ENCODE measurements at places on chromosomes 6 and 20.

GRCh38 chr6:41801380-41801779 is 13.9 kb downstream of the TOMM6 start:
- peak; percentile 14 for DNase-seq

DNA sequence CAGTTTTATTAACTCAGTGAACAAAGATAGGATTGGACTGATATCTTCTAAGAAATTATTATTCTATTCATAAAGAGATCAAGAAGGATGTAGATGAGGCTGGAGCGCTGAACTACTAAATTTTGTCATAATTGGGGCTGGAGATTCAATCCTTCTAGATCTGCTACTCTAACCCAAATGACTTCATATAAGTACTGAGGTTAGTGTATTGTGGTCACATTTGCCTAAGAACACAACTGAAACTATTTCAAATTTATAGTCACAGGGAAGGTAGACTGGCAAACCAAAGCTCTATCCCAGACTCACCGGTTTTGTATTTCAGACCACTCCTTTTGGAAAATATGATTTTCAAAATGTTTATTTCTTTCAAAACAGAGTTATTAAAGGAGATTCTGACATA is 96.7 kb downstream of the BMP5 start:
- no peak for DNase-seq

DNA sequence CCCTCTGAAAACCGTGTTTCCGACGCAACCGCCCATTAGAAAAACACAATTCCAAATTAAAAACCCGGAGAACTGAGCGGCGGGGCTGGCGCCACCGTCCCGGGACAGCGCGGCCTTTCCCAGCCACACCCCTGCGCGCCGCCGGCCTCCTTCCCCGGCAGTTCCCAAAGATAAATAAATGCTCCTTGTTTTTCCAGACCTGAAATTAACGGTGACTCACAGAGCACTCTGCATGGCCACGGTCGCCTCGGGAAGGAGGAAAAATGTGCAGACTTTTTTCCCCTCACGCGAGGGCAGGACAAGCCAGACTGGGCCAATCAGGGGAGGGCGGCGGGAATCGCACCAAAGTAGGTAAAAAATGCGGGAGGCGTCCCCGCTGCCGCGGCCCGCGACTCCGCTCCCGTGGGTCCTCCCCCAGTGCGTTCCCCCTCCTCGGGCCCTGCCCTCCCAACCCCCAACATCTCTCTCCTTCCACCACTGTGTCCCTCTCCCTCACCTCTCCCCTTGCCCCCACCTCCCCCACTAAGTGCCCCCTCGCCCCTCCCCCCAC is 828 bp upstream of the DSTN start:
- peak; percentile 80 for DNase-seq

DNA sequence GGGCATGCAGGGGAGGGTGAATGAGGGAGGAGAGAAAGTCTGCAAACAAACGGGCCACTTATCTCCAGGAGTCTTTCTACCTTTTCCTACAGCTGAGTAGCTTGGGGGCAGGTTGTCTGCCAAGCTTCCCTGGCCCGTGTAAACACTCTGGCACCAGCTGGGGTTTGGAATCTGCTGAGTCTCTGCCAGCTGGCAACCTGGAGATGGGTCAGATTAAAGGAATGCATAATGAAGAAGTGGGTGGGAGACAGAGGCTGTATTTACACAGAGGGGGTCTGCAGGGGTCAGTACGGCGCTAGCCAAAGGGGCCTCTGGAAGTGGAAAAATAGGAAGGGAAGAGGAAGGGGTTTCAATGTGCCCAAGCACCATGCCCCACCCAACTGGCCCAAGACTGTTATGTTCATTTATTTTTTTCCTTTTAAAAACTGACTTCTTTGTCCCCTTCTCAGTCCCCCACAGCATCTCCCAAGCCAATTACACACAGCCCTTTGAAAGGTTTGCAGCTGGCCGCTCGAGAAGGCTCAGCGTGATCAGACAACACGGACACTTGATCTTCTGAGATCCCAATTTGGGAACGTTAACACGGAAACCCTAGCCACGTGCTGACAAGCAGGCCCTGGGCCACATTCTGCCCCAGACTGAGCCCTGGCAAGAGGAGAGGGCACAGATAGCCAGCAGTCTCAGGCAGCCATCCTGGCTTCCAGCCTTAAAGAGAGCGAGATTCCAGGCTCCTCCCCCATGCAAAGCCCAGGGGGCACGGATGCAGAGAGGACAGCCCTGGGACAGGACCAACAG is 25.2 kb downstream of the TRAM2 start:
- peak; percentile 84 for DNase-seq

GRCh38 chr6:43149265-43149664 is 21.8 kb upstream of the SRF start:
- no peak for DNase-seq

- DNase-seq = no peak
Measured at GRCh38 chr6:20335872-20336271, 65.8 kb upstream of the E2F3 start.

DNA sequence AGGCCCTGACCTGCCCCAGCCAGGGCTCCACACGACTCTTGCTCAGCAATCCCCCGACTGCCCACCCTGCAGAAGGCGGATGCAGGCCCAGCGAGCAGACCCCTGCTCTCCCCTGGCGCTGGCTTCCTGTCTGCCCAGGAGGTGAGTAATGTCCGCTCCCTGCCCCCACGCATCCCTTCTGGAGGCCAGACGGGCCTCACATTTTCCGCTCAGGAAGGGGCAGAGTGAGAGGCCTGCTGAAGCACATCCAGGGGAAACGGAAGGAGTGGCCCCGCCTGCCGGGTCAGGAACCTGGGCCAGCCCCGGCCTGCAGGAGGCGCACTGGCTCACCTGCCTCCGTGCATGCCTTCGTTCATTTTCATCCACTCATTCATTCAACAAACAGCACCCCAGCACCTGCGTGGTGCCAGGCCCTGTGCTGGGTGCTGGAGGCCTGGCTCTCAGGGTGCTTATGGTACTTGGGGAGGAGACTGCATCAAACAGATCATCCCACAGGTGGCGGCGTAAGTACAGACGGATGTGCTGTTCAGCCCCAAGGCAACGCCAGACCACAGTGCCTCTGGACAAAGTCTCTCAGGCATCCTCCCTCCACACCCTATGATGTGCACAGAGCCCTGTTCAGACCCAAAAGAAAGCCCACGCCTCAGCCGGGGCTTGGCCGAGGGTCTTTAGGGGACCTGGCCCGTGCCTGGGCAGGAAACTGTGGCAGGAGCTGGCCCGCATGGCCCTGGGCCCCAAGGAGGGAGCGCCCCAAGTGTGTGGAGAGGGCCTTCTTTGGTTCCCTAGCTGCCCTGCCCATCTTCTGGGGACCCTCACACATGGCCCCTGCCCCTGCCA is 112.1 kb downstream of the ASXL1 start:
- no peak for DNase-seq

- DNase-seq = peak; percentile 53
Measured at GRCh38 chr6:28865401-28866204, 58.2 kb downstream of the TRIM27 start.

DNA sequence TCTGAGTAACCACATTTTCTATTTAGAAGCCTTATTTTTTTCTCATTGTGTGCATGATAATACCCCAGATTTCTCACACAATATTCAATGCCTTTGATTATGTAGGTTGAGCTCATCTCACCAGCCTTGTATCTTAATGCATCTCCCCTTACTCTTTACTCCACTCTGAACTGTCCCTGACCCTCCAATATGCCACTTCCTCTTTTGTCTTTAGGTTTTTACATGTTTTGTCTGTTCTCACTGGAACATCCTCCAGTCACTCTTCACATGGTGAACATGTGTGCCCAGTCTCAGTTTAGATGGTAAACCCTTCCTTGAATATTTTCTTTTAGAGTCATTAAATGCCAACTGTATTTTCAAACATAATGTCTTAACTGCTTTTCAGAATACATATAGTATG is 392.9 kb upstream of the IMPG1 start:
- DNase-seq = no peak

- DNase-seq = no peak
Measured at GRCh38 chr6:142842418-142843261, 102.3 kb downstream of the HIVEP2 start.

DNA sequence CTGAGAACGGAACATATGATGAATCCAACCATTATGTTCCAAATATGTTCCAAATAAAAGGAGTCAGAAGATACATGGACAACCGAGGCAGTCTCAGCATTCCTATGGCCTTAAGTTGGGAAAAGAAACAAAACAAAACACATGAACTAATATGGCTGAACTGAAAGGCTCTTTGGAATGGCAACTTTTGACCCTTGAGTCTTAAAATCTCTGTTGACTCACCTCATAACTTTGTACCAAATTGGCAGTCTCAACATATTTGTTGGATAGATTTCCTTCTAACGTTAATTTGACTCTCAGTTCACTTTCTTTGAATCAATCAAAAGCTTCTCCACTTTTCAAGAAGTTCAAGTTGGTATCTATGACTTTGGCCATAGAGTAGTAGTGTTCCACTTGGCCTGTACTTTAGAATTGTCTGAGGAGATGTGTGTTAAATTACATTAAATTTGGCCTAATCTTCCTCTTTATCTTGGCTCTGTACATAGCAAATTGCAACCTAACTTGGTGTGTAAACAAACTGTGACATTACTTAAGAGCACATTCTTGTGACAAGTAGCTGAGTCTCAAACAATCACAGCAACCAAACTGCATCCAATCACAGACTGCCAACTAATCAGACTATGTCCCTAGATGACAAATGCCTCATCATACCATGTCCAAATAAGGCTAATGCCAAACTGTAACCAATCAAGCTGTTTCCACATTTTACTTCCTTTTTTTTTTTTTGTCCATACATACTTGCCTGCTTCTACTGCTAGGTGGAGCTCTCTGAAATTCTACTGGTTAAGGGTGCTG is 208.8 kb downstream of the BMP2 start:
- no peak for DNase-seq

DNA sequence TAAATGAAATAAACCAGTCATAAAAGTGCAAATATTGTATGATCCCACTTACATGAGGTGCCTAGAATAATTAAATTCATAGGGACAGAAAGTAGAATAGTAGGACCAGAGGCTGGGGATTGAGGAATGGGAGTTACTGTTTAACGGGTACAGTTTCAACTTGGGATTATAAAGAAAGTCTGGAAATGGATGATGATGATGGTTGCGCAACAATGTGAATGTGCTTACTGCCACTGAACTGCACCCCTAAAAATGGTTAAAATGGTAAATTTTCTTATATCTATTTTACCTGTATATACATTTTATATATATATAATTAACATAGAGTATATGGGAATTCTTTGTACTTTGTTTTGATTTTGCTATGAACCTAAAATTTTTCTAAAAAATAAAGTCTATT is 53.3 kb upstream of the L3MBTL3 start:
- DNase-seq = no peak

Data from eye (tissue), 1 donor.